ENCODE measurements at places on chromosomes 12 and 14.

DNA sequence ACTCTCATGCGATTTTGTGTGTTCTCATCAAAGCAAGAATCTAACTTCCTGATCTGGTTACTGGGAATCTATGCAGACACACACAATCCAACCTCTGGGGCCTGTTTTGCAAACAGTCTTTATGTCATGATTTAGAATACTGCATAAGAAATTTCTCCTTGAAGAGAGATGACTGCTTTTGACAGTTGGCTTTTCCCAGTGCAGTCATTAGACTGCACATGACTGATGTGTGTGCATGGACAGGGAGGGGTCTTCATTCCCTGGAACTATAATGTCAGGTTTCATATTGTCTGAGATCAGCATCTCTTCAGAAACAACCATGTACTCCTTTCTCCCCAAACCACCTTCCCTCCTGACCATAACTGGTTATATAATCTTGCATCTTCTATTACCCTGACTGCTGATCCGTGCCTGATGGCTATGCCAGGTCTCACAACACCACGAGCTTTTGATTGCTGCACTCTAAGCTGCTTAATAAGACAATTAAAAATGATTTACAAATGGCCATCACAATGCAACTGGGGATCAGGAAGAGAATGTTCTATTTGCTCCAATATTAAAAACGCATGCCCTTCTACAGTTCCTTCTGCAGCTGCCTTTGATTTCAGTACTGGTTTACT lies 995.4 kb downstream of the NRXN3 start:
- DNase-seq: peak; percentile 5

DNA sequence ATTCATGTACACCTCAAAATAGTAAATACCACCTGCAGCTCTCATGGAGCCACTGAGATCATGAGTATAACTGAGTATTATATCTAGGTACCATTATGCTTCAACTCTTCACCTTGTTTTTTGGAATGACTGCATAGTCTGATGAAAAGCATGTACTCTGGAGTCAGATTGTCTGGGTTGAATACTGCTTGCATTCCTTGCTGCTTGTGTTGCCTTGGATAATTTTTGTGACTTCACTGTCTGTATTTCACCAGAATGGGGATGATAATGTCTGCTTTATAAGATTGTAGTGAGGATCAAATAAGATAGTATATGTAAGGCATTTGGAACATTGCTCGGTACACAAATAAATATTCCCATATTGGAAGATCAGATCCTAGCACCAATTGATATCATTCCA lies 54.2 kb downstream of the SUSD6 start:
- DNase-seq: no peak

GRCh38 chr12:46679754-46680153 lies 146.0 kb downstream of the SLC38A4 start:
- DNase-seq: no peak

- no peak for DNase-seq
Observed at GRCh38 chr12:105078712-105079570, 5.3 kb downstream of the ALDH1L2 start.

DNA sequence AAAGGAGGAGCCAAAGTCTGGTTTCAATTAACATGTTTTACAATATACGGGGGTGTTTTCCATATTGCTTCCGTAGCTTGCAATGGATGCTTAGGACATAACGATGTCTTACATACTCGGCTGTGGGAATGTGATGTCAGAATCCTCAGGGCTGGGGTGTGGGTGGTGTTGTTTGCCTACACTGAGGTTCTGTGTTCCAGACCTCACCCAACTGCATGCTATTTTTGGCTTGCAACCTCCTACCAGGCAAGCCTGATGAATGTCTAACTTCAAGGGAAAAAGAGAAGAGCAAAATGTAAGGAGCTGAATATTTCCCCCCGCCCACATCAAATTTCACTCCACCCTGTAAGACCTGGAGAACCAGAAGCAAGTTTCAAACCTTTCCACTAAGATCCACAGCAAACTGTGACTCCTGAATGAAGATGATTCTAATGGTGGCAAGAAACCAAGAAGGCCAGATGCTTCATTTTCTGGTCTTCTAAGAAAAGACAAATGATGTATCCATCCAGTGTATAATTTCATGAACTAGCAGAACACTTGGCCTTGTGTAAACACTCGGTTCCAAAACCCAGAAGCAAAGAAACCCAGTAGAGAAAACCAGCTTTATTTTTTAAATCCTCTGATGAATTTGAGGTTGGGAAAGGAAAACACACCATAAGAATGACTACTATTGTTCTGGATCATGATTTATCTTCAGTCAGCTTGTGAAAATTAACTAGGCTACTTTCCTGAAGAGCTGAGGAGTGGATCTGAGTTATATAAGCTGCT lies 227.9 kb downstream of the DACT1 start:
- DNase-seq: no peak

DNA sequence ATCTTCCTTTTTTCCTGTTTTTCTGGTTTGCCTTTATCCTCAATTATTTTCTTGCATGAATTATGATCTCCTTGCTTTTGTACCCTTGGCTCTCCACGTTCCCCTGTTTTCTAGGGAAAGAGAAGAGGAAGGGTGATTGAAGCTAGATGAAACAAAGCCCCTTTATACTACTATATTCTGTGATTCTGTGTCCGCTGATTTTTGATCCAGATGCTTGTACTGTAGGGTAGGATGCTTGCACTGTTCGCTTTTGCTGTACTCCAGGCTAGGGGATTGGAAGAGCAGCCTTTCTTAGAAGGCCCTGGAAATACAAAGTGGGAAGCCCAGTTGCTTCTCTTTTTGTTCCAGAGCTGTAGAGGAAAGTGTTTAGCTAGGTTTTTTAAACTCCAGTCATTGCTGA lies 35.1 kb upstream of the KLHDC2 start:
- DNase-seq: no peak

Data from NCI-H1105 treated with DMSO at 0.1 percent for 48 hours (cell line).